ENCODE measurements at places on chromosomes 1 and 21. TPM values are rescaled to one million over a fixed set of nuclear protein-coding genes. Genes with fewer than 3 reads are reported as not detected.

DNA sequence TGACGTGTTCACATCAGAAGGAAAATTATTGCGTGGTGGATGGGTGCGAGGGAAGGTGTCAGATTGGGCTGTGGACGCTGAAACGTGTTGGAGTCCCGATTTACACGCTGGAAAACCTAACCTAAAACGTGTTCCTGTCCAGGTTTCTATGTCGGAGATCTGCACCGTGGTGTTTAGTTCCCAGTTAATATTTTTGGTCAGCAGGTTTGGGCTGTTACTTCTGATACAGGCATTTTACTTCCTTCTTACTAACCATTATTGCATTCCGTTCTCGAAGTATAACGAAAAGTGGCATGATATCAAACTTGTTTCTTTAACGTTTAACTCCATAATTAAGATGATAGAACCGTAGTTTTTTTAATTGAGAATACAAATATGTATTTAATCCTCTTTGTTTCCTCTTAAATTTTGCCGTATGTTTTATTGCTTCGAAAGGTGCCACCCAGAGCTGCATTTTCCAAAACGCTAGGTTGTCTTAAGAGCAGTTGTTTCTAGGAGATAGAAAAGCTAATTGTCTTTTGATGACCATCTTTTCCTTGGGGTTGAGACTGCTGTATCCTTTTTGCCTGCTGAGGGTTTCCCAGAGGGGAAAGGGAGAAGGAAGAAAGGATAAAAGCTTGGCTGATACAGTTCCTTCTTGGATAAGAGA is 1.3 kb downstream of the ADARB1 start:
- no peak for DNase-seq

The NT5C1A gene
- 9.0 TPM for polyA plus RNA-seq

DNA sequence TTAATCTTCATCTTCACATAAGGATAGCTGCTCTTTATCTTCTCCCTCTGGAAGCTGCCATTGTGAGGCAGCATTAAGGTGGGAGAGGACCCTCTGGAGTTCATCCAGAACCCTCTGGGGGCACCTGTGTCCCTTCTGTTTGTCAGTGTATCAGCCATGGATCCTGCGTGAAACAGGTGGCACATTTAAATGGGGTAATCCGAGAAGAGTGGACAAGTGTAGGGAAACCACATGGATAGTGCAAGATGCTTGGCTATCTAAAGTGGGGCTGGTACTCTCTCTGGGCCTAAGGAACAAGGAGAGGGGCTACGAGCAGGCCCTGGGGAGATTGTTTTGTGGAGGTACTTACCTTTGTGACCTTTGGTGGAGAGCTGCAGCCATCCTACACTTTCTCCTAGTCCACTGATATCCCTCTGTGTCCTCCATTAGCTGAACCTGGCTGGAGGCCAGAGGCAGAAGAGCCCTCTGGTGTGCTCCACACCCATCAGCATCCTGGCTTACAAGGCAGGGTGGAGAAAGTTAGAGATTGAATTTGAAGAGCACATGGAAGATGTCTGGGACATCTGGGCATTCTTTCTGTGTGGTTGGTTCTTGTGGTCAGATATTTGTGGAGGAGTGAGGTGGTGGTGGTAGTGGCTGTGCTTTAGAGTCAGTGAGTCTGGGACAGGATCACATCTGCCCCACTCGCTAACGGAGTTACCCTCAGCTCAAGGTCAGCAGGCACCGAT is 117.7 kb downstream of the FGGY start:
- DNase-seq, result no peak

- no peak for DNase-seq
These were observed 5.8 kb downstream of the LRRC47 start for GRCh38 chr1:3790500-3790923.

GRCh38 chr1:241061062-241061461 is 295.9 kb downstream of the RGS7 start:
- no peak for DNase-seq

- DNase-seq, result no peak
These were observed 2.2 kb downstream of the SPATA6 start for GRCh38 chr1:48469616-48470480.

- DNase-seq, result no peak
These were observed 9.3 kb downstream of the CBR1 start for GRCh38 chr21:36079010-36079649.

The RNF220 gene
- 58.9 TPM for polyA plus RNA-seq

DNA sequence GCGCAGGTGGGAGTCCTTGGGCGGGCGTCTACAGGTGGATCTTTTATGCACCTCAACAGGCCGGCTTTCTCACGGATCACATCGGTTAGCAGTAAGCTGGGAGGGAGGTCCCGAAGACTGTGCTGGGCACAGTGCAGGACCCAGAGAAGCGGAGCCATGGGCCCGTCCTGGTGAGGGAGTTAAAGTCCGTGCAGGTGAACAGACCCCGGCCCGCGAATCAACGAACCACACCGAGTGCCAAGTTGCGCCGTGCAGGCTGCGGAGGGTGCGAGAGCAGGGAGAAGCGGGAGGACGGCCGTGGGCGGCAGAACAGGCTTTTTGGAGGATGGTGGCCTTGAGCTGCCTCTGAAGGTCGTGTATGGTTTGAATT is 233.3 kb downstream of the SDCCAG8 start:
- no peak for DNase-seq

DNA sequence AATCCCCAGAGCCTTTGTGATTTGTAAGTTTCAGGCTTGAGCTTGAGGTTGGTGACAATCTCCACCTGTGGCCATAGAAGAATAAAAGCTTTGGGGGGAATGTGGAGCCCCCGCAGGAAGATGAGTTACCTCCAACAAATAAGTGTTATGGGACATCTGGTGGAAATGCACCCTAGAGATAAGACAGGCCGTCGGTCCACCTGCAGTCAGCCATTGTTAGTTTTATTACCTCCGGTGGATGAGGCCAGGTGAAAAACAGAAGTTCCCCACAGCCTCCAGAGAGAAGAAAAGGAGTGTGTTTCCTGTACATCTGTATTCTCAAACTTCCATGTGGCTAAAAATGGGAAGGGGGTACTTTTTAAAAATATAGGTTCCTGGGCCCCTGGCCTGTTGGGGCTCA is 137.4 kb downstream of the KAZN start:
- no peak for DNase-seq

DNA sequence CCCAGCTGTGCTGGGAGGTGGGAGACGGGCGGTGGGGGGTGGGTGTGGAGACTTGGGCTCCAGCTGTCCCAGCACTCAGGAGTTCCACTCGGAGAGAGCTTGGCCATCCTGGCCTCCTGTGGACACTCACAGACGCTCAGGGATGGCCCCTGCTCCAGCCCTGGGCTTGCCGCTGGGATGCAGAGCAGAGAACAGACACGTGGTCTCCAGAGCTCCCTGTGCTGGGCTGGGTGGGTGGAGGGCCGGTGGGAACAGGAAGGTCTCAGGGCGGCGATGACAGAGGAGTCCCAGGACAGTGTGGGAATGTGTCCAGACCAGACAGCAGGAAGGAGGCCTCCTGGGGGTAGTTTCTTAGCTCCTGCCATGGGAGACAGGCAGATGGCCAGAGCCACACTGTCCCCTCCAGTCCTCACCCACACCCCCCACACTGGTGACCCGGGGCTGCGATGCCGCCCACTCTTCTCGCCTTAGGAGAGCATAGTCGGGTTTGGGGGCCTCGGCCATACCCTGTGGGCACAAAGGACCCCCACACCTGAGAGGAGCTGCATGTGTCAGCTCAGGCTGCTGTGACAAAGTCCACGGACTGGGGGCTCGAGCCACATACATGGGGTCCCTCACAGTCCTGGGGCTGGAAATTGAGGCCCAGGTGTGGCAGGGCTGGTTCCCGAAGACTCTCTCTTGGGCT is 2.0 kb downstream of the KRTAP10-9 start:
- DNase-seq, result no peak

GRCh38 chr1:42680921-42681683 is 1.1 kb upstream of the YBX1 start:
- DNase-seq, result no peak

Measured in forelimb muscle (tissue), 1 donor.